ENCODE measurements at places on chromosomes 3 and 15. TPM values are rescaled to one million over a fixed set of nuclear protein-coding genes. Genes with fewer than 3 reads are reported as not detected.

The CASR gene
- total RNA-seq = not detected

The TNFAIP8L3 gene
- total RNA-seq = 3.8 TPM

The PLSCR5 gene
- not detected for total RNA-seq

The PODXL2 gene
- total RNA-seq = 8.3 TPM

The SI gene
- not detected for total RNA-seq

The SKOR1 gene
- total RNA-seq = not detected

The RTF1 gene
- total RNA-seq = 13.5 TPM

The DUOXA2 gene
- not detected for total RNA-seq

The GPR156 gene
- 0.49 TPM for total RNA-seq

The PLA2G4E gene
- total RNA-seq = not detected

The TM4SF4 gene
- not detected for total RNA-seq

The FAM107A gene
- total RNA-seq = 7.0 TPM

The HHLA2 gene
- total RNA-seq = not detected

The CDHR4 gene
- not detected for total RNA-seq

The NRG4 gene
- not detected for total RNA-seq

The AADAC gene
- total RNA-seq = 2.6 TPM

The SPATA12 gene
- not detected for total RNA-seq

The HEG1 gene
- total RNA-seq = 195 TPM

The SLC2A2 gene
- total RNA-seq = not detected

The GOLGA8G gene
- not detected for total RNA-seq

The SFMBT1 gene
- total RNA-seq = 2.0 TPM

The GOLGA6B gene
- total RNA-seq = not detected

The GOLGA6D gene
- not detected for total RNA-seq

The PRR20G gene
- total RNA-seq = not detected

The TNNC1 gene
- total RNA-seq = not detected

The RARRES1 gene
- total RNA-seq = 13.9 TPM

The CORO2B gene
- total RNA-seq = 15.9 TPM

The BCHE gene
- 2.4 TPM for total RNA-seq

The MESP2 gene
- not detected for total RNA-seq

The CD80 gene
- not detected for total RNA-seq

The KBTBD8 gene
- 2.0 TPM for total RNA-seq

The SST gene
- total RNA-seq = not detected

The NKIRAS1 gene
- total RNA-seq = 10.7 TPM

The PLOD2 gene
- 416 TPM for total RNA-seq

The SLC24A5 gene
- total RNA-seq = not detected

The PP2D1 gene
- total RNA-seq = not detected

The THPO gene
- not detected for total RNA-seq

The ZNF609 gene
- total RNA-seq = 18.3 TPM

The NDN gene
- total RNA-seq = 109 TPM

The PEX5L gene
- total RNA-seq = not detected

The ATXN7 gene
- 9.4 TPM for total RNA-seq

The EFHB gene
- total RNA-seq = 0.54 TPM

The STT3B gene
- total RNA-seq = 108 TPM

The GOLGA8S gene
- total RNA-seq = not detected

The KBTBD12 gene
- total RNA-seq = not detected

The A4GNT gene
- total RNA-seq = not detected

The CFAP100 gene
- not detected for total RNA-seq

The SLC9C1 gene
- total RNA-seq = 0.16 TPM
